ENCODE measurements at places on chromosomes 7 and 10.

- no peak for DNase-seq
Observed at GRCh38 chr10:131646551-131647525, 254.0 kb upstream of the PPP2R2D start.

GRCh38 chr10:24012249-24012803, 196.6 kb upstream of the KIAA1217 start:
- DNase-seq: no peak

- no peak for DNase-seq
Observed at GRCh38 chr7:80593869-80594586, 44.4 kb upstream of the CD36 start.

GRCh38 chr7:116986611-116987565, 33.6 kb downstream of the ST7 start:
- DNase-seq: peak; percentile 55

- DNase-seq: no peak
Observed at GRCh38 chr10:4824791-4825310, 1.2 kb upstream of the AKR1E2 start.

Data from fibroblast of upper back skin (primary cell).